ENCODE measurements at places on chromosomes 7 and 10.
A peak's percentile ranks its signal among the peaks of the same experiment; 100 is the strongest.

DNA sequence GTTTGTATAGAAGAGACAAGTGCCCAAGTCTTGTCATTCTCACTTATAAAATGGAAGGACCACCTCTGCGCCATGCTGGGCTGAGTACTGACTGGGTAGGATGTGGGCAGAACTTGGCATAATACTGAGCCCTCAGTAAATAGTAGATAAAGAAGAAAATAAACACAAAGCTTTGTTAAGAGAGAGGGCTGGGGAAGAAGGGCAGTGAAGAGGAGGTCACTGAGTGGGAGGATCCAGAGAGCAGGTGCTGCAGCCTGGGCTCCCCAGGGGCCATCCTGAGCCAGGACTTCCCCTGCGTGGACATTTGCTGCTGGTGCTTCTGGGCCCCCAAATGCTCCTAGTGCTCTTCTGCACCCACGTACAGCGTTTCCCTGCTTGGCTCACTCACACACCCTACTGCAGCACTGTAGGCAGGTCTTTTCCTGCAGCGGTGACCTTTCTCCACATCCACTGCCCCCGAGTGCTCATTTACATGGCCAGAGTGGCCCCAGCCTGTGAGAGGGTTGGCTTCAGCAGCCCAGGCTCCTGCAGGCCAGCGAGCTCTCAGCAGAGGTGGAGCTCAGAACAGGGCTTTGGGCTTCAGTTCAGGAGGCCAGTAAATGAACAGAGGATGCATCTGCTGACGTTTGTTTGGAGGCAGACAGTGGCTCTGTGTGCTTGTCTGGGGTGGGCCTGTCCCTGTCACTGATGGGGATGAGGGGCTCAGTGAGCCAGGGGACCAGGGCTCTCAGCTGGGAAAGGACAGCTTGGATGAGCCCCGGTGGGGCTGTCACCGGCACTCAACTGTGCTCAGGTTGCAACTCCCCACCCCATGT, 164.6 kb downstream of the ADARB2 start:
- no peak for DNase-seq

DNA sequence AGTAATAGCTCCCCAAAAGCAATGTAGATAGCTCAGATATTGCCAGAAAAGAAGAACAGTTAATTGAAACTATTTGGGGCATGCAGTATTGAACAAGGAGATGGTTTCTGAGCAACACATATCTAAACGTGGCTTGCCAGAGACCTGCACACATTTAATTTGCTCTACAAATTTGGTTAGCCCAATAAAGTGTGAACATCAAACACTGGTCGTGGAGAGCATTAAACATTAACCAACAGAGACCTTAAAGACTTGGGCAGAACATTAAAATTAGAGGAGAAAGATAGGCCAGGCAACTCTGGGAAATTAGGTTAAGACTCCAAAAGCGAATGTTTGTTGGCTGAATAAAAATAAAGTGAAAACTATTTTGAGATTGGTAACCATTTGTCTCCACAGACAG, 61.6 kb upstream of the ARID5B start:
- DNase-seq, result no peak

GRCh38 chr10:1315178-1315577, 259.0 kb downstream of the WDR37 start:
- DNase-seq, result no peak

DNA sequence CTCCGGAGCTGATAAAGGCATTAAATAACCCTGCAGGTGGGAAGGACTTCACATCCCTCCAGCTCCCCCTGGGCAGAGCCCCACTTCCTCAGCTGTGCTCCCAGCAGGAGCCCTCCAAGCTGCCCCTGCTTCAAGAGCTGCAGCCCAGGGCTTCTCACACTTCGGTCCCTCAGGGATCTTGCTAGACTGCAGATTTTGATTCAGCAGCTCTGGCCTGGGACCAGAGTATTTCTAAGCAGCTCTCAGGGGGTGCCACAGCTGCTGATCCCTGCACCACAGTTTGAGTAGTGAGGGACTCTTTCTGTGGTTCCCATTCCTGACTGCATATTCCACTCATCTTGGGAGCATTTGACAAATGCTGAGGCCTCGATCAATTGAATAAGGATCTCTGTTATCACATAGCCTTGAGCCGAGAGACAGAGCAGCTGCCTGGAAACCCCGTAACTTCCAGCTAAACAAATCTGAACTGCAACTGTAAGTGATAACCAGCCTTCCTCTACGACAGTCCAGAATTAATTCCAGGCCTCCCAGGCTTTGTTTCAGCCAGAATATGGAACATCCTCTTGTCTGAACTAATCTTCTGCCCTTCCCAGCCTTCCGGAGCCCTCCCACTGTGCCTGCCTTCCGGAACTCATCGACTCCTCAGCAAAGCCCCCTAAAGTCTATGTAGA, 161.4 kb downstream of the CCDC3 start:
- DNase-seq, result no peak

GRCh38 chr10:80271416-80271815, 18.0 kb downstream of the MAT1A start:
- DNase-seq, result no peak

DNA sequence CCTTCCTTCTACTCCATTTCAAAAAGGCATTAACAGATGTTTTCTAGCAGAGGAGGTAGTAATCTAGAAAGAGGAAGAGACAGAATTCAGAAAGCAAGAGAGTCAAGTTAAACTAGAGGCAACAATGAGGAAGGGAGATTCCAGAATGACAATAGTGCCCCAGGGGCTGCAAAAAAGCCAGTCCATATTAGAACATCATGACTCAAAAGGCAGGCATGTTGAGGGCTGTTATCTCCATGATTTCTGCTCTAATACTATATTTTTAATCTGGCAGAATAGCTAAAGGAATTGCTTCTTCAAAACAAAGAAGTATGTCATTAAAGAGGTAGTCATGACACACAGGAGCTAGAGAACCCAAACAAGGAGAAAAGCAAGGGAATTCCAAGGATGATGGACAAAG, 599.6 kb downstream of the INHBA start:
- no peak for DNase-seq

- DNase-seq, result no peak
Measured at GRCh38 chr7:17094963-17095574, 203.4 kb upstream of the AHR start.

DNA sequence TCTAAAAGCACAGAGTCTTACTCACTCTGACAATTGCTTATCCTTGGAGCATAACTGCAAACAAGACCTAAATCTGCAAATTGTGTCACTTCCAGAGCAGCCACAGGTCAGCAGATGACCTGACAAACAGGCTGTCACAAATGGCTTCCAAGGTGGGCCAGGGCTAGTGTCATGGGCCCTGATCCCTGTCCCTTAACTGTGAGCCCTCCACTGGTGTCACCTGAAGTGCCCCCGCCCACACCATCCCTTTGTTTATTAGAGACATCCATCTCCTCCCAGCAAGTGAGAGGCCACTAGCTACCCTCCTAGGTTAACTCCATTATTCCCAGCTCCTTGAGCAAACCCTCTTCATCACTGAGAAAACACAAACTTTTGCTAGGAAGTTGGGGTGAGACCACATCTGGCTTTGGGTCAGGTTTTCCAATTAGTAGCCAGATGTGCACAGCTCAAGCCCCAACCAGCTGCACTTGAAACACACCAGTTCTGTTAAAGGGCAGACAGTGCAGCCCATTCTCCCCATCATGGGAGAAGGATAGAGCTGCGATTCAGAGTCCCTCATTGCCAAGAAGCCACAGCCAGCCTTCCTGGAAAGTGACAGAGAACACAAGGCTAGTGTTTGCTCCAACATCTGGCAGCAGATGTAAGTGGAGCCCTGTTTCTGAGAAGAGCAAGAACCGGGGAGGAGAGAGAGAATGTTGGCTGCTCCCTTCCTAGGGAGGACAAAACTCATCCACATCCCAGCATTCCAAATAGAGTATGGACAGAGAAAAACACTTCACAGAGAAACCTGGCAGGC, 75.7 kb upstream of the NANOS1 start:
- no peak for DNase-seq

GRCh38 chr10:31290386-31290785, 28.6 kb upstream of the ZEB1 start:
- no peak for DNase-seq

DNA sequence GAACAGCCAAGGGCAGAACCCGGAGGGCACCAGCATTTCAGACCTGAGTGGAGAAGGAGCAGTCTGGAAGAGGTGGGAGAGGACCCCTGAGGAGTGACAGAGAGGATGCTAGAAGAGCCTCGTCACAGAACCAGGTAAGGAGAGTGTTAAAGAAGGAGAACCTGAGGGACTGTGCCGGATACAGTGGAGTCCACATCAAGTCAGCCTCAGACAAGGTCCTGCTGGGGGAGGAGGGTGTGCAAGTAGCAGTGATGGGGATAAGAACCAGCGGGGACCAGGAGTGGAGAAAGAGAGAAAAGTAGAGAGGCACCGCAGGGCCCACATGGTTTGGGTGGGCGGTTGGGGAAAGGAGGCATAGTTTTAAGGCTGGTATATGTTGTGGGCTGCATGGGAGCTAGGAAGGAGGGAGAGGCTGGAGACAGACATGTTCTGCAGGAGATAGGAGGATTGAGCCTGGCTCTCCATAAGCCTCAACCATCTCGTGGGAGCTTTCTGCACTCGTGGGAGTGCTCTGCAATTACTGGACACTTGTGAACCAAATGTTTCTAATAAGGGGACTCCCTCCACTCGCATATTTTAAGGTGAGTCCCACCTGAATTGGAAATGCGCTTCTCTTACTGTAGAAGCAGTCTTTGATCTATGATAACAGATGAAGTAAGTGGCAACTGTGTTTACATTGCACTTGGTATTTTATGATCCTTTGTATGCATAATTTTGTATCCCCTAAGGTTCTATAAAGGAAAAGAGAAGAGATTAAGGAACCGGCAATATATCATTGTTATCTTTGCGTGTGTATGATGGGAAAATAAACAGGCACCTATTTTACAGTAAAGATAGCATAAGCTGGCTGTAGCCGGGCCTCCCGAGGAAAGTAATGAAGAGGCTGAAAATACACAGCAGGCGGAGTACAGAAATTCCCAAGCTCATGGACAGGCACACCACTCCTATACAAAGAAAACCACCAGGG, 154.8 kb downstream of the ADAM12 start:
- no peak for DNase-seq

DNA sequence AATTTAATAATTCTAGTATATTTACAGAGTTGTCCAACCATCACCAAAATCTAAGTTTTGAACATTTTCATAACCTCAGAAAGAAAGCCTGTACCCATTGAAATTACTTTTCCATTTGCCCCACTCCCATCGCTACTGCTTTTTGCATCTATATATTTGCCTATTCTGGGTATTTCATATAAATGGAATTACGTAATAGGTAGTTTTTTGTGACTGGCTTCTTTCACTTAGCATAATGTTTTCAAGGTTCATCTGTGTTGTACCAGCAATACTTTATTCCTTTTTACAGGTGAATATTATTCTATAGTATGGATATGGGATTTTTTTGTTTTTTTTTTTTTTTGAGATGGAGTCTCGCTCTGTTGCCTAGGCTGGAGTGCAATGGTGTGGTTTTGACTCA, 22.6 kb downstream of the KIF11 start:
- no peak for DNase-seq

GRCh38 chr7:7157177-7157886, 25.0 kb upstream of the C1GALT1 start:
- no peak for DNase-seq

- DNase-seq, result no peak
Measured at GRCh38 chr7:131538071-131538812, 18.2 kb downstream of the PODXL start.

DNA sequence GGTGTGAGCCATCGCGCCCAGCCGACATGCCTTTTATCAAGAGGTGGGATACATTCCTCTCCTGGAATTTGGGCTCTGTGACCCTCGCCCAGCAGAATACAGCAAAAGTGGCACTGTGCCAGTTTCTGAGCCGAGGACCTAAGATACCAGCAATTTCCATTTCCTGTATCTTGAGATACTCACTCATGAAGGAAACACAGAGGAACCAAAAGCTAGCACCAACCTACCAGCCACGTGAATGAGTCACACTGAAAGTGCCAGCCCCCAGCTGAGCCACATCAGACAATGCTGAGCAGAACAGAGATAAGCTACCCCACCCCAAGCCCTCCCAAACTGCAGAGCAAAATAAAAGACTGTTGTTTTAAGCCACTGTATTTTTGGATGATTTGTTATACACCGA, 56.3 kb downstream of the CACUL1 start:
- DNase-seq, result peak; percentile 41

- peak; percentile 56 for DNase-seq
Measured at GRCh38 chr7:114916261-114916892, 5.5 kb upstream of the MDFIC start.

GRCh38 chr10:15141136-15142054, 27.1 kb downstream of the NMT2 start:
- peak; percentile 54 for DNase-seq

DNA sequence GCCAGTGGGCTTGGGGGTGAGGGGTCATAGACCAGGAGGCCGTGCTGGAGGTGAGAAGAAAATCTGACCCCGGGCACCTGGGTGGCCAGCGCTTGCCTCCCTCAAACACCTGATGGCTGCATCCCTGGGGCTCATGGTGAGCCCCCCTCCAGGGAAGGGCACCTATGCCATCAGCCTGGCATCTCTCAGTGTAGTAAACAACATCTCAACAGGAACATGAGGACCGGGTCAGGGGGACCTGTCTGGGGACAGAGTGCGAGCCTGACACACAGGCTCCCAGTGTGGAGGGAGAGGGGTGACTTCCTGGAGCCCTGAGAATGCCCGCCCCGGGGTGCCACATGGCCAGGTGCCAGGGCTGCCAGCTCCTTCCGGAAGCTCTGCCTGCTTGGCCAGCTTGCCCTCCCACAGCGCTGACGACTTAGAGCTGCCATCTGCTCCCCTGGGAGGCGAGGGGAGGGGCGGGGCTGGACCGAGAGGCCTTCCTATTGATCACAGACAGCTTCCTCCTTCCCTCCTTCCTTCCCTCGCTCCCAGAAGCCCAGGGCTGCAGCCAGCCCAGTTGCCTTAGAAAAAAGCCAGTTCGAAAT, 12.3 kb downstream of the STX1A start:
- DNase-seq, result no peak

- DNase-seq, result no peak
Measured at GRCh38 chr10:67851186-67851585, 13.2 kb upstream of the DNAJC12 start.

DNA sequence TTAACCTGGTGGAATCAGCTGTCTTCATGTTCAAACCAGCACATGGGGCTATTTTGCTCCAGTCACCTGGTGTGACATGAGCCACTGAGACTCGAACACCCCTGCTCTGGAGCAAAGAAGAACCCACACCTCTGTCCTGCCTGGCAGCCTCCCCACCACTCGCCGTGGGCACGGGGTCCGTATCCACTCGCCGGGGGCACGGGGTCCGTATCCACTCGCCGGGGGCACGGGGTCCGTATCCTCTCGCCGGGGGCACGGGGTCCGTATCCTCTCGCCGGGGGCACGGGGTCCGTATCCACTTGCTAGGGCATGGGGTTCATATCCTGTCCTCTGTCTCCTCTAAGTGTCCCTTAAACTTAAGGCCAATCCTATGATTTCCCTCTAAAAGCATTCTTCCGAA, 558.7 kb downstream of the PTPRN2 start:
- DNase-seq, result no peak

Measured in GM13977 (cell line).